Coronary artery (tissue), 2 donors: ENCODE measurements at places on chromosomes 16 and 17.
A peak's percentile ranks its signal among the peaks of the same experiment; 100 is the strongest.

DNA sequence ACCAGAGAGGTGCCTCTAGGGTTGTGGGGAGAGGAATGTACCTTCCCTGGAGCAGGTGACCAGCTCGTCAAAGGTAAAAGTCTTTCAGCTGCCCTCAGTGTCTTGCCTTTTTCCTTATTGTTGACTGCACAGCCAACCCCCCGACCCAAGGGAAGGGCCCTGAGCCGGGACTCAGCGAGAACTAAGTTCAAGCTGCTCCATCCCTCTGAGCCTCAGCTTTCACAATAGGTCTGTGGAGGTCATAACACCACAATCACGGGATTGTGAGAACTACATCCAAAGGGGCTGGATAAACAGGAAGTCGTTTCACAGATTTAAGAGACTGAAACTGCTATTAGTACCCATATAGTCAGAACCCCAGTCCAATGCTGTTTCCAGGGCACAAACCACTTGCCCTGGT, 2.6 kb upstream of the KRT36 start:
- DNase-seq: no peak

GRCh38 chr17:45740553-45741330, 43.4 kb upstream of the CRHR1 start:
- DNase-seq: no peak

DNA sequence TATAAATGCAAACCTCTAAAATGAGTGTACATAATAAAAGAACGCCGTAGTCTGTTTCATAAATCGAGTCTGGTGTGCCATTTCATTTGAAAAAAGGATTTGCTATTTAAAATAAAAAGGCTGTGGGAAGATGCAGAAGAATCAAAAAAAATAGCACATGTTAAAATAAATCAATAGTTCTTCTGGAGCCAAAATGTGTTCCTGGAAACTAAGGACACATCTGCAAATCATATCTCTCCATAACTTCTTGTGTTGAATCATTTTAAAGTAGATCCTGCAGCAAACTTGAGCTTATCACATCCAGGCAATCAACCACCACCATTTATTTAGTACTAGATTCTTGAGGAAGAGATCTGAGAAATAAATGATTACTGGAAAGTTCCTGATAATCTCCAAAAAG, 29.0 kb downstream of the XPO6 start:
- no peak for DNase-seq

GRCh38 chr17:74528491-74529199, 2.6 kb downstream of the CD300LB start:
- DNase-seq: peak; percentile 43

GRCh38 chr17:15048381-15048780, 216.7 kb downstream of the PMP22 start:
- DNase-seq: no peak

DNA sequence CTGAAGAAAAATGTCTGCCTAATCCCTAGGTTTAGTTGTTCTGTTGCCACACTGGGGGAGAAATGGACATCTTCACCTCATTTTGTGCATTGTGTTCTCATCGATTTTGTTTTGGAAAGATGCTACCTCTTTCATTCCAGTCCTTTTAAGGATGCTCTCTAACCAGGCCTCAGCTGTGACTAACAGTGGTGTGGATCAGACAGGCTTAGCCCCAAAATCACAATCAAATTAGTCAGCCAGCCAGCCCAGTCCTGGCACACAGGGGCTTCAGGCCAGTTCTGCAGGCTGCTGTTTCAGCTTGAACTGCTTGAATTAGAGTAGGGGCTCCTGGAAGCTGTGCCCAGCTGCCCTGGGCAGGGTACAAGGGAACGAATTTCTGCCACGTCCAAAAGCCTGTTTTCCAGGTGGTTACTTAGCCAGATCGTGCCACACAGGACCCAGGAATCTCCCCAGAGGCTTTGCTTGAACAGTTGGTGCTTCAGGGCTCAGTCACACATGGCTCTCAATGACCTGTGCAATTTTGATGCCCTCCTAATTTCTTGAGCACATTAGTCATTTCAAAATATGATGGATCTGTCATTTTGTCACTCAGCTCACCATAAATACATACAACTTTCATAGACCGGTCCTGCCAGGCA, 60.7 kb downstream of the CLEC16A start:
- DNase-seq: no peak

DNA sequence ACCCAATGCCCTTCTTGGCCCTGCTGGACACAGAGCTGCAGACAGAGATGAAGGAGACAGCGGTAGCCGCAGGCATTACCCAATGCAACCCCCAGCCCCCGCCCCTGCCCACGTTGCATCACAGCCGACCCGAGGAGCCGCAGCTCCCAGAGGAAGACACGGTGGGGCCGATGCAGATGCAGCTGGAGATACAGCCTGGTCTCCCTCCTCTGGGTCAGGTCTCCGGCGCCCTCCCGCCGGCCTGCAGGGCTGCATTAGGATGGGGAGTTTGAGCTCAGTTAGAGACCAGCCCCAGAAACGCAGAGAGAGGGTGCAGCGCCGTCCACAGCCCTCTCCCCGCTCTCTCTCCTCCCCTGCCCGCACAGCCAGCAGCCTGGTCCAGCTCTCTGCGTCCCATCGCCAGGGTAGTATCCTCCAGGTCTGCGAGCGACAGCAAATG, 19.4 kb upstream of the UBE2I start:
- no peak for DNase-seq

DNA sequence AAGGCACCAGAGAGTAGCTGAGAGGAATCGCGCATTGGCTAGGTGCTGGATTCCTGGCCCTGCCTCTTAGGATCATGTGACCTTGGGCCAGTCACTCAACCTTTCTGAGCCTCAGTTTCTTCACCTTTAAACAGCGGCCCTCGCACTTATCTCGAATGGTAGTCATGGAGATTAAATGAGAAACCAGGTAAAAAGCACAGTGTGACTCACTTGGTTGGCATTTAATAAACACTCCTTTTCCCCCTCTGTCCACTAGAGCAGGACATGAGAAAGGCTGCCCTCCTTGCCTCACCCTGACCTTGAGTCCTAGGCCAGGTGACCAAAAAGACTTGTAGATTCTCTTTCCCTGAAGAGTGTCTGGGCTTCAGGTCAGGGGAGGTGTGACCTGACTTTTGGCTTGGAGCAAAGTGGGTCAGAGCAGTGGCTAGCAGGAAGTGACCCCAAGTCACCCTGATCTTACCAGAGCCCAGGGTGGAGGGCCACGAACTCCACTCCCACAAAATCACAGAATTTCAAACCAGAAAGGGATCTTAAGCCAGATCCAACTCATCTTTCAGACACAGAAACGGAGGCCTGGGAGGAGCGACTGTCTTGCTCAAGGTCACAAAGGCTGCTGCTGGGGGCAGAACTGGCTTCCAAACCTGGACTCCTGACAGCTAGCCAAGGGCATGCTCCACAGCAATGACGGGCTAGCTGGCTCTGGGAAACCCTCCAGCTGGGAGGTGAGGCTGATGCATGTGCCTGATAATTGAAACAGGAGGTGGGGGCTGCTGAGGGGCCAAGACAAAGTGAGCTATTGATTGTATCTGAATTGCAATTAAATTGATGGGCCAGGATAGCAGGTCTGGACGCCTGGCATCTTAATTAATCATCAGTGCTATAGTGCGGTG, 65.2 kb downstream of the PIPOX start:
- DNase-seq: no peak

DNA sequence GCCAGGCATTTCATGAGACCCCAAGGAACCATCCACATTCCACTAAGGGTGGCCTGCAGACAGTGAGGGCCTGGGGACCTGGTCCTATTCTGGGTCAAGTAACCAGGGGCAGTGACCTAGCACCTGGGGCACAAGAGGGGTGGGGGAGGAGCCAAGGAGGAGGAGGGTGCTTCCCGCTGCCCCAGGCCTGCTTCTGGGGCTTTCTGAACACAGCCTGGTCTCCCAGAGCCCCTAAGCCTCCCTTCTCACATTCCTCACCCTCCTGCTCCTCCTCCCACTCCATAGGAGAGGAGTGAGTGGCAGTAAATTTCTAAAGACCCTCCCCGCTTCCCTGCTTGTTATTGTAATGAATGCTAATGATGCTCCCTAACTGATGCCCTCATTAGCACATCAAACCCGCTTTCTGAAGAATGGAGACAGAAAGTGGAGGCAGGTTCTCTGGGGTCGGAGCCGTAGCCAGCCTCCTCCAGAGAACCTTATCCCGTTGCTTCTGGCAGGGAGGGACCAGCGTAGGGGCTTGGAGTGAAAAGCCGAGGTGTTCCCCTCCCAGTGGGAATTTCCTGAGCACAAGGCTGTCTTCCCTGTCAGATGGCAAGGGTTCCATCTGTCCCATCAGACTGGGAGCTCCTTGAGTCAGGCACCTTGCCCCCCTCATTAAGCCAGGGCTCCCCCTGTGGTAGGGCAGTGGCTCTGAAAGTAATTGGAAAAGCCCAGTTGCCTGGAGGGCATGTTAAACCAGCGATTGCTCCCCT, 3.7 kb upstream of the SRCIN1 start:
- DNase-seq: no peak

- no peak for DNase-seq
These were observed 4.2 kb downstream of the METRNL start for GRCh38 chr17:83083368-83084201.

DNA sequence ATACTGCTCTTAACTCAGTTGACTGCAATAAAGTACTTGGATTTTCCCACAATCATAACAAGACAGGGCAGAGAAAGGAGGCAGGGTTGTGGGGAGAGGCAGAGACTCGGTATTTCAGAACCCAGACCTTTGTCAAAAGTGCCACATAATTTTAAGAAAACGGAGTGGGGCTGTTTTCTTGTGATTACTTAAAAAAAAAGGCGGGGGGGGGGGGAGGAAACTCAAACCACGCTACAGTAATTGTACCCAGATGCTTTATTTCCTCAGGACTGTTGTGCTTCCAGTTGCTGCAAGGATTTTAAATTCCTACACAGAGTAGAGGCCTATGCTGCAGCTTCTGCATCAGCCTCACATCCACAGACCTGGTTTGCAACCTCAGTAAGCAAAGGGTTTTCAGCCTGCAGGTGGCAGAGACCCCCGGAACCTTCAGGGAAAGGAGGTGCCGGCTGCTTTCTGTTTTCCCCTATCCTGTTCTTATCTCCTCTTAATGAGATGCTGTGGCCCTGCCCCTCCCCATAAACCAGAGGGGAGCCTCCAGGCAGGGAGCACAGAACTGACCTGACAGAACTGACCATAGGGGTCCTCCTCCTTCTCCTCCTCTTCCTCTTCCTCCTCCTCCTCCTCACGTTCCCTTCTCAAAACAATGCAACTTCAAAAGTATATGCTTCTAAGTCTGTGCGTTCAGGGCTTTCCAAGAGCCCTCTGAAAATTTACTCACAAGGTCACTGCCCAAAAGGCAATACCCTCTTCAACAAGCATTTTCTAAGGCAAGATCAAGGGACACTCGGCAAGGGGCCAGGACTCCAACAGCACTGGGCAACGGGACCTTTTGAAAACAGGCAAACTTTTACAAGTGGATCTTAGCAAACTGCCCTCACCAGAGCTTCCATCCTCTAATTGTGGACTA, 7.5 kb downstream of the AXIN2 start:
- DNase-seq: no peak
